Activated CD4-positive, alpha-beta T cell treated with anti-CD3 and anti-CD28 coated beads, Interleukin-2, Interleukin-4, amounts not matched to agents 100 ng/mL and 50 ng/mL, durations not matched to agents 16 hours and 8 hours (primary cell): ENCODE measurements at places on chromosomes 2 and 18.
A peak's percentile ranks its signal among the peaks of the same experiment; 100 is the strongest.

GRCh38 chr2:219401606-219402005 is 13.9 kb upstream of the DNPEP start:
- no peak for DNase-seq

GRCh38 chr2:24101992-24102391 is 17.4 kb upstream of the TP53I3 start:
- DNase-seq, result no peak

DNA sequence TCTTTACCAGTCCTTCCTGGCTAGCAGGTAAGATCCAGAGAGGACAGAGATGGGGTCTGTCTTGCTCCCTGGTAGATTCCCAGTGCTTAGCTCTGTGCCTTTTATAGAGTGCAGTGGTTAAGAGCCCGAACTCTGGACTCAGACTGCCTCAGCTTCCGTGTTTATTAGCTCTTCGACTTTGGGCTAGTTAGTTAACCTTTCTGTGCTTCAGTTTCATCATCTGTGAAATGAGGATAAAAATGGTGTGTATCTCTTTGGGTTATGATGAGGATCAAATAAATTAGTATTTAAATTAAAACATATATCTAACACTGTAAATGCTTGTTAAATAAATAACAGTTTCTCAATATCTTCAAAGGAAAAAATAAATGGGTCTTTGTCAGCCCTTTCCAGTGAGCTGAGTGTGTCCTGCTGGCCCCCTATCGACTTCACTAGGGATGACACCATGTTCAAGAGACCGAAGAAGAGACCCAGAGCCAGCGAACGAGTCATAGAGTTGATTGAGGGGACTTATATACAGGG is 38.2 kb downstream of the CERS6 start:
- DNase-seq, result peak; percentile 12

- no peak for DNase-seq
Measured at GRCh38 chr2:32792416-32792815, 154.3 kb upstream of the LTBP1 start.

DNA sequence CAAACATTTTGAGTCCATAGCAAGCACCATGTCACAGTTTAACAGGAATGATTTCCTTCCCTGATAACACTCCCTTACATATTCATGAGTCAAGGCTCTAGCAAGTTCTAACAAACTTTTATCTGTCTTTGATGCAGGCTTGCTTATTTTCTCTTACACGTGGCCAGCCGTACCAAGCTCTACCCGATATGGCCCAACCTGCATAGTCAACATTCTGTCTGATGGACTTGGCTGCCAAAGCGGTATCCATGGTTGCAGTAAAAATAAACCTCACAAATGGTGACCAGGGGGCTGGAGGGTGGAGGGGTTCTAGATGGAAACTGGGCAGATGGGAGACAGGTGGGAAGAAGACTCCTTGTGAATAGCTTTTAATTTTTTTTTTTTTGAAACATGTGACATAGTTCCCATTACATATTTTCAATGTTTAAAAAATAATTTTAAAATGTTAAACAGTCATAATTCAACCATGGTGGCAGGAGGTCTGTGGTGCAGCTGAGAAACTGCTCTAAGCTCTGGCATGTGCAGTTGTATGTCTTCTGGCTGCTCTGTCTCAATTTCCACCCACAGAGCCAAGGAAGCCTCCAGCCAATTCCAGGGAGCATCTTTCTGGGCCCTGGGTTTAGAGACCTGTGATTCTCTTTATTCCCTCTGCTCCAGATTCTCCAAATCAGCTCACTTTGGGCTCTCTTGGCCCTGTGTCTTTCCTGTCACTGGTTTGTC is 20.7 kb upstream of the CXCR1 start:
- no peak for DNase-seq

GRCh38 chr18:10230072-10230471 is 224.4 kb upstream of the APCDD1 start:
- DNase-seq, result peak; percentile 2

GRCh38 chr2:233824373-233824772 is 30.0 kb downstream of the HJURP start:
- DNase-seq, result no peak
